ENCODE measurements at places on chromosomes 3 and 15.

GRCh38 chr3:159971311-159971710, 17.3 kb upstream of the IL12A start:
- no peak for DNase-seq

DNA sequence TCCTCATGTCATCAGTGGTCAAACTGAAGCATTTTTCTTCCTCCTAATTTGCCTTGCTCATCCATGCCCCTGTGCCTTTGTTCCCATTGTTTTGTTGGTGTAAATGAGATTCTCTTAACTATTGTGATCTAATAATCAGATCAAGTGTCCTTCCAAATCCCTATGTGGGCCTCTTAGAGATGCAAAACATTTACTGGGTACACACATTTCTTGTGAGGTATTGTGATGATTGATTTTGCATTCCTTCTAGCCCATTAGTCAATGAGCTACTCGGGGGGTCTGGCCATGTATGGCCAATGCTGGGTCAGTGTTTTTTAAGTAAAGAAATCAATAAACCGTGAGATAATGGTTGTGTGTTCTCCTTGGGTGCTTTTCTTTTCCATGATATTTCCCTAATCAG, 580.4 kb downstream of the VGLL3 start:
- no peak for DNase-seq

GRCh38 chr3:53081318-53081717, 35.4 kb upstream of the SFMBT1 start:
- DNase-seq: no peak

DNA sequence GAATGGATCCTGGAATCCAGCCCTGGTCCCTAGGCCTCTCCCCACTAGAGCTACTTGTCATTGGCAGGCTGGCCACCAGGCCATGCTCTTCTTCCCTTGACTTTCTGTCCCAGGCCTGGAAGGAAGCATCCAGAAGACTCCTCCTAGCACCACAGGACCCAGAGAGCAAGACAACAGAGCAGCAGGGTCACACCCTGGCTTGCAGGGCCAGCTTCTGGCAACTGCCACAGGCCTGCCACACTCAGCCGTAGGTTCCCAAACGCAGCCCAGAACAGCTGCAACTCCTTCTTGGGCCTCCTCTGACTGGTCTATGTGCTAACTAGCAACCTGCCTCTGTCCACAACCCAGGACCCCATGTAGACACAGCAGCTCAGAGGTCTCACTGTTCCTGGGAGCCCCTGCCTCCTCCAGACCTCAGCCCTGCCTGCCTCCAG, 36.8 kb upstream of the RPL32 start:
- peak; percentile 59 for DNase-seq

DNA sequence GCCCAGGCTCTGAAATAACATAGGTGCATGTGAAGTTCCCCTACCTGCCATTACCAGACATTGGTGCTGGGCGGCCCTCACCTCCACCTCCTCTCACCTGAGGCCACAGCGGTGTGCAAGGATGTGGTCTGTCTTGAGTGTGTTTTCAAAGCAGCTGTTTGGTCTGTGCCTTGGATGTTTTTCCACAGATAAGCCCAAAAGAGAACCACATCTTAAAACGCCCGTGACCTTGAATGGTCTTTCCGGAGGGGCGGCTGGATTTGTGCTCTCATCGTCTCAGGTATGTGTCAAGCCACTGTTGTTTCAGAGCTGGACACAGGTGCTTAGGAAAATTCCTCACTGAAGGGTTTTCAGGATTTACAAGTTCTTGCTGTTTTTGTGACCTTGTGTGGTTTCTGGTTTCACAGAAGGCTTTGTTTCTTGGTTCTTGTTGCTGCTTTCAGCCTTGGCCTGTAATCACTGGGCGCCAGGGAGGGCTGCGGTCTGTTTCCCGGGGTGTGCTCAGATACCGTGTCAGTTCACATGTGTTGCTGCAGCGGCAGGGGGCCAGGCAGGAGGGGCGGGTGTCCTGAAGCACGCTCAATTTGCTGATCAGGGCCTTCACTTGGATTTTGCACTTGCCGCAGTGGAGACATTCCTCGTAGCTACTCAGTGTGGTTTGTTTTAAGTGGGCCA, 128.4 kb downstream of the IGF1R start:
- DNase-seq: peak; percentile 93

- no peak for DNase-seq
These were observed 15.1 kb downstream of the TTC14 start for GRCh38 chr3:180617049-180617448.

GRCh38 chr3:150216041-150216811, 191.9 kb upstream of the TSC22D2 start:
- no peak for DNase-seq

DNA sequence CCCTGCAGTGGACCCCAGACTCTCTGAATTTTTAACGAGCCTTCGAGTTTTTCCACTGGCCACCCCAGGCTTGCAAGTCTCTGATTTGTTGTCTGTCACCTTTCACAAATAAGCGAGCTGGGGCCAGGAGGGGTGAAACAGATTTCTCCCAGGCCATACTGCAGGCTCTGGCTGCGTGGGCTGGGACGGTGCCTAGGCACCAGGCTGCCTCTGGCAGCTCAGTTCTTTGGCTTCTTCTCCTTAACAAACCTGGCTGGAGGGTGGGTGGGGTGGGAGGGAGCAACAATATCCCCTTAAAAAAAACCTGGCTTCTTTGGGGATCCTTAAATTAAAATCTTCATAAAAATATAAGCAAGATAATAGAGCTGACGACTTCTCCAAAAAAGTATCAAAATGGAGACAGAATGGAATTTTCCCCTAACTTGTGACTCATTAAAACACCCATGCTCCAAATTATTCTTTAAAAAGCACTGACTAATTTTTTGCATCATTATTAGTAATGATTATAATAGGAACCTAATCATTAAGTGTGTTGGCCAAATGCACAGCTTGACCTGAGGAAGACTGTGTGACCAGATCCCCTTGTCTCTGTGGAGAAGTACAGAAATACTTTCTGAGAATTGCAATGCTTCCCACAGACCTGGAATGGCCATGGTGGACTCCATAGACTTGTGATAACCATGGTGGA, 84.1 kb downstream of the SNRK start:
- DNase-seq: no peak

DNA sequence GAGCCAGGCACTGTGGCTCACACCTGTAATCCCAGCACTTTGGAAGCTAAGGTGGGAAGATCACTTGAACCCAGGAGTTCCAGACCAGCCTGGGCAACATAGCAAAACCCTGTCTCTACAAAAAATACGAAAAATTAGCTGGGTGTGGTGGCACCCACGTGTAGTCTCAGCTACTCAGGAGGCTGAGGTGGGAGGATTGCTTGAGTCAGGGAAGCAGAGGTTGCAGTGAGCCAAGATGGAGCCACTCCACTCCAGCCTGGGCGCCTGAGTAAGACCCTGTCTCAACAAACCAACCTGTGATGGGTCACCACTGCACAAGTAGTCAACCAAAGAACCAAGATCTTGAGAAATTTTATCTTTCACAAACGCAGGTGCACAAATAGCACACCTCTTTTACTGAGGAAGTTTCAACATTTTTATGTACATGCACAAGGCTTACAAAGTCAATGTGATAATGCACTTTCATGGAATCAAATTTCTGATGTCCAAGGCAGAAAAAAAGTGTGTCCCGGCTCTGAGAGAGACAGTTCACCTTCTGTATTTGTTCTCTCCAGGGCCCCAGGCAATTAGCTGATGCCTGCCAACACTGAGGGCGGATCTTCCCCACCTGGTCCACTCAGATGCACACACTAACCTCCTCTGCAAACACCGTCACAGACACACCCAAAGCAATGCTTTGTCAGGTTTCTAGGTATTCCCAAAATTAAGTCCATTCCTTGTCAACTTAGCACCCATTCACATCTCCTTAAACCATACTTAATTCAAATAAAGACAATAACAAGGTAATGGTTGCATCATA, 12.4 kb downstream of the ACAA1 start:
- DNase-seq: no peak

DNA sequence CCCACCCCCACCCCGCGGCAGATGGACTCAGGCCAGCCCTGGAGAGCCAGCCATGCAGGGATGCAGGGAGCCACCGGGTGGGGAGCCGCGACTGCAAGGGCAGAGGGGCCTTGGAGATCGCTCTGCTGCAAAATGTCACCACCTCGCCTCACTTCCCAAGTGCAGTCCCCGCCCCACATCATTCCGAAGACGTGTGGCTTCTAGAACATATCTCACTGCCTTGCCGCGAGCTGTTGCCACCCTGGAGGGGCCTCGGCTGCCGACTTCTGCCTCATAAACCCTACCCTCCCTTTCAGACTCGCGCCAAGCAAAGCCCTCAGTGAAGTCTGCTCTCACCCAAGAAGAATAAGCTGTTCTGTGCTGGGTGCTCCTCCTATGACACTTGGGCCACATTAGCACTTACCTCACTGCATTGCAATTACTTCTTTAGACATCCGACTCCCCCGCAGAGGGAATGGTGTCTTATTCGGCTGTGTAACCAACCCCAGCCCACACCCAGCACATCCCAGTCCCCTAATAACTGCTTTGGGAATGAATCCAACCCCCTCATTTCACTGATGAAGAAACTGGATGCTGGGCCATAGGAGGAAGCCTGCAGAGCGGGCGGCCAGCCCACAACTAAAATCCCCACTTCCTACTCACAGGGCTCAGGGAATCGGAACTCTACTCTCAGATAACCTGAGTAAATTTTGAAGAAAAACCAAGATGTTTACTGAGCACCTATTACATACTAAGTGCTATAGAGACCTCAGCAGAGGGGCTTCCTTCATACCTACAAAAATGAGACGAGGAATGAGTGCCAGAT, 8.6 kb downstream of the TLE3 start:
- no peak for DNase-seq

DNA sequence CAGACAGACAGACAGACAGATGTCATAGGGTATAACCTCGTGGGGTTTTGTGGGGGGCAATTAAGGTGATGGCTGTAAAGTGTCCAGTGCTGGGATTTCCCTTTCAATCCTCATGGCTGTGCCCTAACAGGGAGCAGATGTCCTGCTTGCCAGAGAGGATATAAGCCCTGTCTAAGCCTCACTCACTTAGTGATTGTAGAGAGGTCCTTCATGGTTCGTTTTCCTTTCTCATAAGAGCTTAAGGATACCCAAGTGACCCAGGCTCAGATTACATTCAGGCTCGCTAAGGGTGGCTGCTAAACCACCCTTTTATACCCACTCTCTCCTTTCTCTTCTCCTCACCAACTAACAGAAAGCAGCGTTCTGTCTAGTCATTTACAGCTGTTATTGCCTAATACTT, 19.2 kb downstream of the LYSMD2 start:
- DNase-seq: no peak

GRCh38 chr15:45630917-45631691, 3.7 kb upstream of the SQOR start:
- no peak for DNase-seq

DNA sequence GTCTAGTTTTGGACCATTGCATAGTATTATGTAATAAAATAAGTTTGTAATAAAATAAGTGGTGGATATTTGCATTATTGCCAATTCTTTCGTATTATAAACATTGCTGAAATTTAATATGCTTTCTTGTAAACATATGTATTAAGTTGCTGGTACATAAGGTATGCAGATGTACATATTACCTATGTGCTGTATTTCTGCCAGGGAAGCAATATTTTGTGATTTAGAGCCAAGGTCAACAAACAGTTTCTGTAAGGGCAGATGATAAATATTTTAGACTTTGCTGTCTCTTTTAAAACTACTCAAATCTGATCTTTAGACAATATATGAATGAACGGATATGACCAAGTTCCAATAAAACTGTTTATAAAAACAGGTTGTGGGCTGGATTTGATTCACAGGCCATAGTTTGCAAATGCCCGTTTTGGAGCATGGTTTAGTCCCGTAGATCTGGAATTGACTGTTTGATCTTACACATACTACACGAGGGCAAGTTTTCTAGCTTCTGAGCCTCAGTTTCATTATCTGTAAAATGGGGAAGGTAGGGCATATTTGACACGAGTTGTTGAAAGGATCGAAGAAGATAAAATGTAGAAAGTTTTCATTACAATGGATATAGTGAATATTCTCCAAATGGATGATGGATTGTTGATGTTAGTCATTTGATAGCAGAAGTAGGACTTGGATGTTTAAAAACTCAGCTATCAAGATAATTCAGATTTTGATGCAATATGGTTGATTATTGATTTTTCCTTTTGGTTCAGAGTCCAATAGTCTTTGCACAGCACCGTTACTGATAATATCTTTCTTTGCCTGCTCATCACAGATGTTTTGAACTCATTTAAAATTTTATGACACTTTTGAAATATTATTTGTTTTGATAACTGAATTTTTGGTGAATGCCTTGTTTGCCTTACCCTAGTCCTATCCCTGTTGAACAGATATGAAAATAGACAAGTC, 394.6 kb downstream of the FEZF2 start:
- no peak for DNase-seq

DNA sequence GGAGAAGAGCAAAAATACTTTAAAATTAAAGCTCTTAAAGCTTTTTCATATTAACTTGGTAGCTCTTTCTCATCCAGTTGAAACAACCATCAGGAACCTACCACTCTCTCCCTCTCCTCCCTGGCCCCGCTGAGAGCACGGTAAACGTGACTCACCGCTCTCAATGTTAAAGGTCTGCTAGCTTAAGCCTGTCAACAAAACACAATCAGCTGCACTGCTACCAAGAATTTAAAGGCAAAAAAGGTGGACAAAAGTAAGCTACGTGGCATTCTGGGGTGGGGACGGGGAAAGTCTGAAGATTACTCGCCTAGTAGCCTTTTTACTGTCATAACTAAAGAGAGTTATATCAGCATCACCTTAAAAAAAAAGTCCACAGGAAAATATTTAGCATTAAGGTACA, 8.4 kb upstream of the GP5 start:
- DNase-seq: no peak

DNA sequence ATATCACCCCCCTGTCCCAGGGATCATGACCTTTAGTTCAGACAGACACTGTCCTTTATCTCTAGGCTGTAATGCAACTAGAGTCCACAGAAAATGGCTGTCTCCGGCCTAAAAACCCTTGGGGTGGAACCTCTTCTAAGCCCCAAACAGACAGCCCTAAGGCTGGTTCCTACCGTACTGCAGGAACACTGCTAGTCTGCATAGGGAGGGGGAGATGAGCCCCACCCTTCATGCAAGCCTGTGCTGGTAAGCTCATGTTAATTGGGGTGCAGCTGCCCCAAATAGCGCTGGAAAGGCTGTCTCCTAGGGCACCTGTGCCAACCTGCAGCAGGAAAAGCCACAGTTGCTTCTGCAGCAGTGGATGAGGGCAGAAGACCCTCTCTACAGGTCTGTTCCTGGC, 252.1 kb upstream of the MDFIC2 start:
- DNase-seq: no peak

DNA sequence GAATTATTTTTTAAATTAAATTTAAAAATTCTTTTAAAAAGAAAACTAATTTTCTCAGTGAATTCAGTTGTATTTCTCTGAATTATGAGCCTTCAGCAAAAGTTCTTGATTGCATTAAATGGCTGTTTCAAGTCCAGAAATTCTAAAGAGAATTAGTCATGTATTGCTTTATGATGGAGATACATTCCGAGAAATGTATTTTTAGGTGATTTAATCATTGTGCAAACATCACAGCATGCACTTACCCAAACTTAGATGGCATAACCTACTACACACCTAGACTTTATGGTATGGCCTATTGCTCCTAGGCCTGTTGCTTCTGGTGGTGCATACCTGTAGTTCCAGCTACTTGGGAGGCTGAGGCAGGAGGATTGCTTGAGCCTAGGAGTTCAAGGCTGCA, 44.3 kb upstream of the GCNT3 start:
- no peak for DNase-seq
